ENCODE measurements at places on chromosomes 2 and 18. TPM values are rescaled to one million over a fixed set of nuclear protein-coding genes. Genes with fewer than 3 reads are reported as not detected.
A peak's percentile ranks its signal among the peaks of the same experiment; 100 is the strongest.

GRCh38 chr18:29853126-29853525 lies 1189.4 kb downstream of the DSC3 start:
- DNase-seq: no peak

DNA sequence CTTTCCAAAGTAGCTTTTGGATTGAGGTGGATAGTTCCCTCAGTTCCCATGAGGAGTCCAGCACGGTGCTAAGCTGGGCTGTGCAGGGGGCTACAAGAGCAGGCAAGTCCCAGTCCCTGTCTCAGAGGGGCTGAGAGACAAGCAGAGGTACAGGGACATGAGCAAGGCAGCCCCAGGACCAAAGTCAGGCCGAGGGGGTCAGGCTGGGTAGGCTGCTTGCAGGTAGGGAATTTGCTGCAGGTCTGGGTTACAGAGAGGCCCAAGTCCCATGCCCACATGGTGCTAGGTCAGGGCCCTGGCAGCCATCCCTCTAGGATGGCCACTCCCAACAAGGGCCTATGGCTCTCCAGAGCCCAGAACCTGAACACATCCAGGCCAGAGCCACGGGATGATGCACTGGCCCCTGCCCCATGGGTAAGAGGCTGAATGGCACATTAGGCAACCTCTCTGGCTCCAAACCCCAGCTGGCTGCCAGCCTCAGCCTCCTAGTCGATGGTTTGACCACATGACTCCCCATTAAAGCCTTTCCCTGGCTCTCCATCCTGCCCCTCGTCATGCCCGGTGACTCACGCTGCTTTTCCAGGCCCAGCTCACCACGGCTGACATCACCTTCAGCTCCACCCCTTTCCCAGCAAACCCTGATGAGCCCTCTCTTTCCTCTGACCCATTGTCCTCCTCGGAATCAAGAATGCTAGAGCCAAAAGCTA lies 83.7 kb downstream of the SDC1 start:
- DNase-seq: no peak

- no peak for DNase-seq
These were observed 262.1 kb downstream of the LPIN1 start for GRCh38 chr2:12008425-12009061.

- DNase-seq: no peak
These were observed 12.9 kb upstream of the PGAP1 start for GRCh38 chr2:196939371-196939770.

GRCh38 chr2:220101980-220102379 lies 474.6 kb downstream of the SLC4A3 start:
- DNase-seq: no peak

GRCh38 chr18:5073026-5073944 lies 123.8 kb downstream of the AKAIN1 start:
- DNase-seq: peak; percentile 54

DNA sequence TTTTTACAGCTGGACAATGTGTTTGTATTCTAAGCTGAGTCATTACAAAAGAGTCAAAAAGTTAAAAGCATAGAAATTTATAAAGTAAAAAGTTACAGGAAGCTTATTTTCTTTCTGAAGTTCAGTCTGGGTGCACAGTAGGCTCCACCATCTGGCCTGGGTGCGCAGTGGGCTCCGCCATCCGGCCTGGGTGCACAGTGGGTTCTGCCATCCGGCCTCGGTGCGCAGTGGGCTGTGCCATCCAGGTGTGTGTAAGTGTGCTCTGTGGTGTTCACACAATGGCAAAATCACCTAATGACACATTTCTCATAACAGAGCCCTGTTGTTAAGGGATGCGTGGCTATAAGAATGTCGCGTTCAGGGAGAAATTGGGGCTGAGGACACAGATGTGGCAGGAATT lies 195.5 kb downstream of the ANKRD30B start:
- DNase-seq: no peak

- DNase-seq: no peak
These were observed 298.5 kb downstream of the PAX3 start for GRCh38 chr2:222000326-222000725.

GRCh38 chr18:54206447-54206846 lies 18.0 kb downstream of the MBD2 start:
- DNase-seq: no peak

DNA sequence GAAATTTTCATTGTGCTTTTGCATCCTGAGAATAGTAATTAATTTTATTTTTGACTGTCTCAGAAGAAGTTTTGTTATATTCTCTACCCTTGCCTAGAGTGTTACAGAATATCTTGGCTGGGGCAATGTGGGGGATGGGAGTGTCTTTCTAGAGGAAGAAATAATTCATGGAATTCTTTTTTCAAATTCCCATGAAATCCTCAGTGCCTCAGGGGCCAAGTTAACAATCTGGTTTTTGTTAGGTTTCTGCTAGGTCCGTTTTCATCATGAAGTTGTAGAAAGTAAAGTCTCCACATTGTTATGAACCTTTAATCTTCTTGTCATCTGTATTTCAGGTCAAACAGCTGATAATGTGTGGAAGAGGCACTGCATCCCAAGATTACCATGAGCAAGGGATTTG lies 145.6 kb upstream of the GYPC start:
- DNase-seq: no peak

- no peak for DNase-seq
These were observed 63.1 kb upstream of the LYPD1 start for GRCh38 chr2:132733094-132733493.

The TTL gene
- 52.6 TPM for total RNA-seq

The DSC2 gene
- total RNA-seq: 25.7 TPM

The SPDYA gene
- 0.28 TPM for total RNA-seq

Data from H7 (cell line).